ENCODE measurements at places on chromosomes 16 and 17. TPM values are rescaled to one million over a fixed set of nuclear protein-coding genes. Genes with fewer than 3 reads are reported as not detected.

ZACN gene
- total RNA-seq: 15.7 TPM

PPP1R27 gene
- total RNA-seq: not detected

ENO3 gene
- total RNA-seq: 32.1 TPM

HOXB3 gene
- 3.1 TPM for total RNA-seq

SLC5A11 gene
- not detected for total RNA-seq

PARD6A gene
- total RNA-seq: 10.8 TPM

ATP6V0D1 gene
- 22.5 TPM for total RNA-seq

HES7 gene
- total RNA-seq: 10.7 TPM

DNA sequence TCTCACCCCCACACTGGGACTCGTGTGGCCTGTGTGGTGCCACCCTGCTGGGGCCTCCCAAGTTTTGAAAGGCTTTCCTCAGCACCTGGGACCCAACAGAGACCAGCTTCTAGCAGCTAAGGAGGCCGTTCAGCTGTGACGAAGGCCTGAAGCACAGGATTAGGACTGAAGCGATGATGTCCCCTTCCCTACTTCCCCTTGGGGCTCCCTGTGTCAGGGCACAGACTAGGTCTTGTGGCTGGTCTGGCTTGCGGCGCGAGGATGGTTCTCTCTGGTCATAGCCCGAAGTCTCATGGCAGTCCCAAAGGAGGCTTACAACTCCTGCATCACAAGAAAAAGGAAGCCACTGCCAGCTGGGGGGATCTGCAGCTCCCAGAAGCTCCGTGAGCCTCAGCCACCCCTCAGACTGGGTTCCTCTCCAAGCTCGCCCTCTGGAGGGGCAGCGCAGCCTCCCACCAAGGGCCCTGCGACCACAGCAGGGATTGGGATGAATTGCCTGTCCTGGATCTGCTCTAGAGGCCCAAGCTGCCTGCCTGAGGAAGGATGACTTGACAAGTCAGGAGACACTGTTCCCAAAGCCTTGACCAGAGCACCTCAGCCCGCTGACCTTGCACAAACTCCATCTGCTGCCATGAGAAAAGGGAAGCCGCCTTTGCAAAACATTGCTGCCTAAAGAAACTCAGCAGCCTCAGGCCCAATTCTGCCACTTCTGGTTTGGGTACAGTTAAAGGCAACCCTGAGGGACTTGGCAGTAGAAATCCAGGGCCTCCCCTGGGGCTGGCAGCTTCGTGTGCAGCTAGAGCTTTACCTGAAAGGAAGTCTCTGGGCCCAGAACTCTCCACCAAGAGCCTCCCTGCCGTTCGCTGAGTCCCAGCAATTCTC is 27.4 kb downstream of the STH start:
- no peak for DNase-seq

DNA sequence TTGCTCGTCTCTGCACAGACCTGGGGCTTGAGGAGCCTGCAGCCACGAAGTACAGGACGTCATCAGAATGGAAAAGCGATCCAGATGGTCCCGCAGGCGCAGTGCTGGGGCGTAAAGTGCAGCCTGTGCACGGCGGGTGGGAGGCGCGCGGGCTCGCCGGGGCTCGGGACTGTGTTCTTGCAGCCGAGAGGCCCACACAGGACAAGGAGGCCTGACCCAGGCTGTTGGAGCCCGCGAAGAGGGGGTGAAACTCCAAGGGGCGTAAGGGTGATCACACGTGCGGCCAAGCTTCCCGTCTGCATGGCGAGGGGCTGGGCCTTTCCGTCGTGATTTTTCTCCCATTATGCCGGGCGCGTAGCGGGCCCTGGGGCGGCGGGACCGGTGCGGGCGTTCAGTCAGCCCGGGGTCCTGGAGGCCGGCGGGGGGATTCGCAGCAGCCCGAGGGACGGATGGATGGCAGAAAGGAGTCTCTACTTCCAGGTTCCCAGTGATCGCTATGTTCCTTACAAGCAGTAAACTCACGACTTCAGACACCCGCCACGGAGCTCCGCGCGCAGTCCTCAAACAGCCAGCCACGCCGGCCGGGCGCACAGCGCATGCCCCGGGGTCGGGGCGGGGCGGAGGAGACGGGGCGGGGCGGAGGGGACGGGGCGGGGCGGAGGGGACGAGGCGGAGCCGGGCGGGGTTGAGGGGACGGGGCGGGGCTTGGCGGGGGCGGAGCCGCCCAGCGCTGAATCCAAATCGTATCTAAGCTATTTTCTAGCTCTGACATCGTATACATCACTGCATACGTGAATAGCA is 141.0 kb upstream of the KCNJ18 start:
- DNase-seq: peak; percentile 78

- DNase-seq: no peak
Observed at GRCh38 chr17:6323626-6324356, 111.1 kb downstream of the AIPL1 start.
